Sigmoid colon (tissue), 7 donors: ENCODE measurements at places on chromosomes 3 and 15. TPM values are rescaled to one million over a fixed set of nuclear protein-coding genes. Genes with fewer than 3 reads are reported as not detected.

- no peak overlapping the region for H3K4me3 ChIP-seq
- no peaks in the 10 kb centered on the region for H3K4me1 ChIP-seq
- no peak for DNase-seq
- no peaks in the 10 kb centered on the region for H3K27me3 ChIP-seq
- H3K36me3 ChIP-seq = no peaks in the 10 kb centered on the region
These were observed 5.2 kb upstream of the NOX5 start for GRCh38 chr15:69009341-69009740.

DNA sequence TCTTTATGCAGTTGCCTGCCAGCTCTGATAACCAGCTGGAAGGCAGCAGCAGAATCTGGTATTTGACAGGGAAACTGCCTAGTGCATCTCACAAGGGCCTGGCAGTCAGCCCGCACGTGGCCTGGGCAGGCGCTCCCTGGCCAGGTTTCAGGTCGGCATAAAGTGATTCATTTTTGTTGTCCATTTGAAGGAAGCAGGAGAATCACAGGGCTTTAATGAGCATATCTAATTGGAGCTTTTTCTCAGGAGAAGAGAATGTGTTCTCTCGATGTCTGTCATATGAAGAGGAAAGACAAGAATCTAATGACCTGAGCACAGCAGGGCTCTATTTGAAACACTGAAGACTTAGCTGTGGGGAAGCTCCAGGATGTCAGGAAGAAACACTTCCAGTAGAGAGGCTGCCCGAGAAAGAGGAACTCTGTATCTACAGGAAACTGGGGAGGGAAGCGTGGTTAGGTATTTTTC lies 98.8 kb upstream of the MB21D2 start:
- no peaks in the 10 kb centered on the region for H3K36me3 ChIP-seq
- no peaks in the 10 kb centered on the region for H3K27me3 ChIP-seq
- H3K27ac ChIP-seq = no peak overlapping the region
- H3K4me3 ChIP-seq = no peak overlapping the region

GRCh38 chr15:57135800-57136199 lies 217.4 kb downstream of the TCF12 start:
- no peak overlapping the region for H3K4me3 ChIP-seq
- H3K27ac ChIP-seq = no peak overlapping the region
- H3K27me3 ChIP-seq = no peaks in the 10 kb centered on the region
- H3K36me3 ChIP-seq = no peaks in the 10 kb centered on the region

GRCh38 chr3:107045791-107046190 lies 331.4 kb upstream of the CCDC54 start:
- H3K36me3 ChIP-seq = no peaks in the 10 kb centered on the region
- no peak for DNase-seq
- no peaks in the 10 kb centered on the region for H3K27me3 ChIP-seq
- no peaks in the 10 kb centered on the region for H3K4me1 ChIP-seq
- H3K27ac ChIP-seq = no peak overlapping the region

- no peak overlapping the region for H3K4me3 ChIP-seq
- DNase-seq = no peak
- H3K4me1 ChIP-seq = no peaks in the 10 kb centered on the region
- no peaks in the 10 kb centered on the region for H3K36me3 ChIP-seq
These were observed 67.4 kb downstream of the NUP210 start for GRCh38 chr3:13352621-13353131.

Gene SLC26A6
- 17.2 TPM for total RNA-seq
